Activated CD8-positive, alpha-beta memory T cell treated with anti-CD3 and anti-CD28 coated beads, Interleukin-2, amount 50 U/mL, for 4 hours (primary cell): ENCODE measurements at places on chromosomes 13 and 19.

DNA sequence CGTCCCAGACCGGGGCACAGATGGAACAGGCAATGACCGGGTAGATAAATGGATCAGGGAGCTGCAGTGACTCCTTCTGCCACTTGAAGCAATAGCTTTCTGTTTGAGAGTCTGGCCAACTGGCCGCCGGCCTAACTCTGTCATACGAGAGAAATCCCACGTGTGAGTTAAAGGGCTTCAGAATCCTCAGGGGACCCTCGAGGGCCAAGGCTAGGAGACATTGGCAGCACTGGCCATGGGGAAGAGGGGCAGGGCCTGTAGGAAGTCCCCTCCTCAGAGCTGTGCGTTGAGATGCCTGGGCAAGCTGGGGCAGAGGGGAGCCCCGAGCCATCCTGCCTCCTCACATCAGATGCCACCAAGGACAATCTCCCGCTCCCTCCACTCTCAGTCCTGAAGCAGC lies 51.6 kb downstream of the KLF2 start:
- no peak for DNase-seq

DNA sequence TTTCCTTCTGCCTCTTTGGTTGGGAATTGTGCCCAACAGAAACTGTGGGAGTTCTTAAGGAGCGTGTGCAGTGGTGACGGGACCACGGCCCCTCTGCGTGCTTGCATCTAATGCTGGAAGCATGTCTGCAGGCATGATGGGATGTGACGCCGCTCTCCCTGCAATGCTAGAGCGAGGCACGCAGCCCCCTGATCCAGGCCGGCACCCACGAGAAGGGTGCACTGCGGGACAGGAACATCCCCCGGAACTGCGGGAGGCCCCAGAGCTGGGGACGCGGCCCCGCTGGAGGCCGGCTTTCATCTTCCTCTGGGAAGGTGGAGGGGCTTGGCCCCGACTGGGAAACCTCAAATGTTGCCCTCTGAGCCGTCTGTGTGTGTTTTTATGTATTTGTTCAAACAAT lies 32.7 kb downstream of the TMEM255B start:
- peak; percentile 8 for DNase-seq

- no peak for DNase-seq
Measured at GRCh38 chr13:112078216-112078615, 11.3 kb downstream of the SOX1 start.

- no peak for DNase-seq
Measured at GRCh38 chr13:44806826-44807225, 182.4 kb downstream of the NUFIP1 start.

- DNase-seq: no peak
Measured at GRCh38 chr19:10207026-10207425, 12.3 kb upstream of the DNMT1 start.

DNA sequence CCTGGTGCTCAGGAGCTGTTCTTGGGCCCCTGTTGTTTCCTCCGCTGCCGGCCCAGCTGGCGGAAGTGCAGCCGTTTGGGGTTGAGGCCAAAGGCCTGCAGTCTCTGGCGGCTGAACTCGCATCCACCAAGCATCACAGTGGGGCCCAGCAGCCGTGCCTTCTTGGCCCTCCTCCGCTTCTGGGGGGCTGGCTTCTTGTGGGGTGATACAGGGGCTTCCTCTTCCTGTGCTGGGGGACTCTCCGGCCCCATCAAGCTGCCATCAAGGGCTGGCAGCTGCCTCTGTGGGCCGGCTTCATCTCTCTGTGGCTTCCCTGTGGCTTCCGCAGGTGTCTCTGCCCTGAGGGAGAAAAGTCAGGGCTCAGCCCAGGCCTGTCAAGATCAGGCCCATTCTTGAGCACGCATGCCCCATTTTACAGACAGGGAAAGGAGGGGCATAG lies 10.3 kb downstream of the ATG4D start:
- peak; percentile 53 for DNase-seq

- DNase-seq: no peak
Measured at GRCh38 chr19:45130888-45131615, 29.7 kb downstream of the NKPD1 start.

DNA sequence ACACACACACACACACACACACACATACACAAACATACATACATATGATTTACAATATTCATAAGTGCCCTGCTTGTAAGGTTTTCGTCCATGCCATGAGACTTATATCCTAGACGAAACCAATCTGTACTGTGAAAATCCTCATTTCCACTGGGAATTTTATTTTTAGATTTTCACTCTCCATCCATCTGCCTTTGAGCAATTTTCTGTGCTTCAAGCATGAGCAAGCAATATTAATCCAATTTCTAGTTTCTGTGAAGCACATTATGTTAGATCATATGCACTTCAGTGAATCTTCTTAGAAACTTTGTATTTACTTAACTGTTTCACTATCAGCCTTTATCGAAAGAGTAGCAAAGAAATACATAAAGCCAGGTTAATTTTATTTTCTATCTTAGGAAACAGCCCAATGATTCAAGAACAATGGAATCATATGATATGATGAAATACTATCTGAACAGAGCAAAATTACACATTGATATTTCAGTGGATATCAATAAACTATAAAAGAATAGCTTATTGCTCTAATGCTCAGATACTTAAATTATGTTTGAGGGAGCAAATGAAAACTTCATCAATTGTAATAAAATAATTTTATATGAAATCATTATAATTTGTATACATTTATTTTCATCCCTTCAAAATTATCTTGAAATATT lies 1100.7 kb upstream of the MIR17HG start:
- no peak for DNase-seq

DNA sequence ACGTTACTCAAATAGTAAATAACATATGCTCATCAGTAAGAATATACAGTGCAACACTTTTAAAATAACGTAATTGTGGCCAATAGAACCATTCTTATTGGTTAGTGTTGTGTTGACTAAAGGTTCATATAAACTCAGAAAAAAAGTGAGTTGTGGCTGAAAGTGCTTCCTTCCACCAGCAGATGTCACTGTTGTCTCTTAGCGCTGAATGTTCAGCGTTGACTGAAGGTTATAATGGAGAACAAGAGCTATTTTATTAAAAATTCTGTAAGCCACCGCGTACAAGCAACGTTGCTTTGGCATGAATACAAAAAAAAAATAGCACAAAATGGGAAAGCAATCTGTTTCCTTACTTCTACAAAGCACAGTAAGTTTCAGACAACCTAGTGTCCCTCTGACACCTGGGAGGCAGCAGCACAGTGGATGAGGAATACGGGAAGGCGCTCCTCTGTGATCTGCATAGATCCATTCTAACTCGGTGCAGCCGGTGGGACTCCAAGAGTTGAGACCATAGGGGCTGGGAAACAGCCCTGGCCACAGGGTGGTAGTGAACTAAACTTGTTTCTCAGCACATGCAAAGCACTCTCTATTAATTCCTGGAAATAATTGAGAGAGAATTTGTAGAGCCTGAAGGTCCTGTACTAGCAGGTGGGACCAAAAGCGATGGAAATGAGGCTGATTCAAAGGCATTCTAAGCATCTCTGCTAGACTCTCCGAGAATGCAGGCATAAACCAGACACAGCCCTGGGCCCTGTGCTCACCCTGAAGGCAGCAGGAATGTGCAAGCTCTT lies 23.9 kb upstream of the OXGR1 start:
- DNase-seq: peak; percentile 19

GRCh38 chr13:106916329-106916976 lies 348.5 kb upstream of the ARGLU1 start:
- no peak for DNase-seq
